Renal pelvis (tissue), 12 donors: ENCODE measurements at places on chromosomes 12 and 14. TPM values are rescaled to one million over a fixed set of nuclear protein-coding genes. Genes with fewer than 3 reads are reported as not detected.

The SERPINA10 gene
- 0.15 TPM for polyA plus RNA-seq

The NGB gene
- polyA plus RNA-seq: not detected

The SLCO1C1 gene
- polyA plus RNA-seq: 0.73 TPM

The NRXN3 gene
- 6.4 TPM for polyA plus RNA-seq
